Hippocampal formation (tissue), 2 donors: ENCODE measurements at places on chromosomes 1 and 21.

- DNase-seq, result no peak
Observed at GRCh38 chr1:235181561-235182245, 20.7 kb upstream of the RBM34 start.

GRCh38 chr1:222975472-222976122 lies 160.8 kb downstream of the DISP1 start:
- DNase-seq, result no peak

DNA sequence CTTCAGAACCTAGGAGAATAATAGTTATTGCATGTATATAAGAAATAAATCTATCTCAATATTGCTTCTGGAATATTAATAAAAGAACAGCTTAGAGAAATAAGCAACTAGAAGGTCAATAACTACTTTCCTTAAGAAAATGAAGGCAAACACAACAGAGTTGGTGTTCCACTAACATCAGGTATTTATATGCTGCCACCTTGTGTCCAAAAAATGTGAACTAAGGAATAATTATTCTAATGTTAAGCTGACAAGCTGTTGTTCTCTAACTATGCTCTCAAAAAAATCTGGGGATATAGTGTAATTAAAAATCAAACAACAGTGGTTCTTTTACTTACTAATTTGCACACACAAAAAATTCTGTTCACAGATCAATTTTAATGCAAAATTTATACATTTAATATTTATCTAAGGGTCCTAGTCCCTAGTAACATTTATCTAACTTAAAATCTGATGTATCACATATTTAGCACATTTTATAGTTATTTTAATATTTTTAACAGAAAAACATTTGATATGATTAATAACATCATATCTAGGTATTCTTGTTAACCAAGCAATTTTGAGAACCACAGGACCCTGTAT lies 39.6 kb downstream of the UCHL5 start:
- DNase-seq, result no peak

DNA sequence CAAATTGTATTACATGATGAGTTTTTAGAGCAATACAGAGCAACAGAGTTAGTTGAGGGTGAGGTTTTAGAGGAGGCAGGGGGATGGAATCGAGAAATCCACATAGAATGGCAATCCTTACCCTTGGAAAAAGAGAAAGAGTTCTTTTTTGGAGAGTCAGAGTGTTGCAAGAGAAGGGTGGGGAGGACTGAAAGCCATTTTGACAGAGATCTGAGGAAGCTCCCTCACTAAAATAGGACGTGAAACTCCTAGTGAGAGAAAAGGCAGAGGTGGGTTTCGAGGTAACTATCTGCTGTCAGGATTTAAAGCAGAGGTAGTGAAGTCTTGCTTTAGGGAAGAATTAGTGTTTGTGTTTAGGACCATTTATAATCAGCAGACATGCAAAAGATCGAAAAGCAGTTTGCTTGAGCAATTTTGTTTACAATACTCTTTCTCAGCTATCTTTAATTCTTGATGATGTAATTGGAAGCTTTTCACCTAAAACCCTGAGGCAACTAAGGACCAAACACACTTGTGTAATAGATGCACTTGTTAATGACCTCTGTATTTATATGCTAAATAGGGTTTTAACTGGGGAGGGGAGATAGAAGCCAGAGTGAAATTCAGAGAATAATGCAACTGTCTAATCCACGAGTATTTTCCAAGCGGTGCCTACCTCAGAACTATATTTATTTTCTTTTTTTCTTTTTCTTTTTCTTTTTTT lies 20.0 kb downstream of the ADAMTS5 start:
- DNase-seq, result no peak

DNA sequence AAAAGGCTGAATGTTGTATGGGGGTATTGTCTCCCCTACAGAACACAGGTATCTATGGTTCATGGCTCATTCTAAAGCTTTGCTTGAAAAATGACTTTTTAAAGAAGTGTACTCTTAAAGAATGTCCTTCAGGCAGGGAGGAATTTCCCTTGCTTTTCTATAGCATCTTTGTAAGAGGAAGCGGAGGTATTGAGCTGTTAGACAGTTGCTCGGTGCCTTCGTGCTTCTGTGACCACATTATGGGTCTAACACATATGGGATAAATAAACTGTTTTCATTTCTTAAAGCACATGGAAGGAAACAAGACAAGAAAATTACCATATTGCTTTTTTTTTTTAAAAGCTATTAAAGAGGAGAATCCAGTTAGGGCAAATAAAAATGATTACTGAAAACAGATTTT lies 182.9 kb downstream of the NTNG1 start:
- no peak for DNase-seq

DNA sequence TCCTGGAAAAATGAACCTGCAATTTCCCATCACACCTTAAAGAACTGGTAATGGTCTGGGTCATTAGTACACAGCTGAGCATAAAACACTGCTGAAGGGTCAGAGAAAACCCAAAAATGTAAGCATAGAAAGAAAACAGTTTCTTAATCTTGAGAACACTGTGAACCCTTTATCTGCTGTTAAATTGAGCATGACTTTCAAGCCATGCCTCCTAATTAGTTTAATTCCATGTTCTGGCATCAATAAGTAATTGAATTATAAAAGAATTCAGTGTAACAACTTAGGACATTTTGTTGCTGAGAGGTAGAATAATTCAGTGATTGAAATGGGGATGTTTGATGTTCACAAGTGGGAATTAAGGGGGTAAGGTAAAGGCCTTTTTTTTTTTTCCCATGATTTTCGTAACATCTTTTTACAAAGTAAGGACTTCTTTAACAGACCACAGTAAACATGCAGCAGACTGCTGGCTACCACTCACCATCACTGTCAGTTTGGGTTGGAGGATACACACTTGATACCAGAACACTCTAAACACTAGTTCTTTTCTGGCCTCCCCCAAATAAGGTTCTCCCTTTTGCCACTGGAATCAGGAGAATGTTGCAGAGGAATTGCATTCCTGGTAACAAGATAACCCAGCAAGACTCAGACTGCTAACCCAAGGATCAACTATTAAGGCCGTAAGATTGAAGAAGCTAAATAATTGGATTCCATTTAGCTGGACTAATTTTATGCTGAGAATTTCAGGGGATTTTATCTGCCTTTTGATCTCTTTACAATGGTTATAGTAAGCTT lies 3.0 kb downstream of the RWDD3 start:
- DNase-seq, result no peak

GRCh38 chr21:45454926-45455673 lies 50.1 kb downstream of the COL18A1 start:
- DNase-seq, result no peak

GRCh38 chr1:9281908-9282695 lies 10.6 kb upstream of the SPSB1 start:
- DNase-seq, result no peak

DNA sequence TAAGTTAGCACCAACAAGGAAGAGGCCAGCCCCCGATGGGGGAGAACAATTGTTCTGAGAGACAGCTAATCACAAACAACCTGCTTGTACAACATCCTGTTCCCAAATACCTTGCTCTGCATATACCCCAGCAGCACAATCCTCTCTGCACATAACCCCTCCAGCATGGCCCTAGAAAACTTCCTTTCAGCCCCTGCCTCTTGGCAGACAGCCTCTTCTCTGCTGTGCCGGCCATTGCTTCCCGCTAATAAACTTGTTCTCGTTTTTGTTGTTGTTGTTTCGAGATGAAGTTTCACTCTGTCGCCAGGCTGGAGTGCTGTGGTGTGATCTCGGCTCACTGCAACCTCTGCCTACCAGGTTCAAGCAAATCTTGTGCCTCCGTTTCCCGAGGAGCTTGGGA lies 392.7 kb downstream of the SMYD3 start:
- no peak for DNase-seq

DNA sequence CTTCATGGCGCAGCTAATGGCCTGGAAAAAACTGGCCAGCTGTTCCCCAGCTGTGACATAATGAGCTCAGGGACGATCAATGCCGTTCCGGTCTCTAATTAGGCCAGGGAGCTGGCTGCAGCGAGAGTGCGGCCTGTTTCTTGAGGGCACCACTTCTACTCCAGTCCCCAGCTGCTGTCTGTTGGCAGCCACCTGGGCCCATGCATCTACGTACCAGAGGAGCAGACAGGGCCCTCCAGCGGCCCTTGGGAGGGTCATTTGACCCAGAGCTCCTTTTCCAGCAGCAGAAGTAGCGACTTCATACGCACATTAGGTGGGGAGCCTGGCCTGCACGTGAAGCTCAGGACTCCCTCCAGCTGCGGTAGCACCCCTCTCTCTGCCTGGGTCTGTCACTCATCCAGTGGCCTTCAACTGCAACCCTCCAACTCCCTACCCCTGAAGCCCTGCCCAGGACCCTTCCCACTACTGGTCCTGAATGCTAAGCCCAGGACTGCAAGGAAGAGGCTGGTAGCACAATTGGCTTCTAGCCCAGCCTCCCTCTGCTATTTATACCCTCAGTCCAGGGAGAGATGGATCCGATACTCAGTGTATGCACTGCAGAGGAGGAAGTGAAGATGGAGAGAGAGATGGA lies 9.1 kb upstream of the GPR61 start:
- peak; percentile 37 for DNase-seq

DNA sequence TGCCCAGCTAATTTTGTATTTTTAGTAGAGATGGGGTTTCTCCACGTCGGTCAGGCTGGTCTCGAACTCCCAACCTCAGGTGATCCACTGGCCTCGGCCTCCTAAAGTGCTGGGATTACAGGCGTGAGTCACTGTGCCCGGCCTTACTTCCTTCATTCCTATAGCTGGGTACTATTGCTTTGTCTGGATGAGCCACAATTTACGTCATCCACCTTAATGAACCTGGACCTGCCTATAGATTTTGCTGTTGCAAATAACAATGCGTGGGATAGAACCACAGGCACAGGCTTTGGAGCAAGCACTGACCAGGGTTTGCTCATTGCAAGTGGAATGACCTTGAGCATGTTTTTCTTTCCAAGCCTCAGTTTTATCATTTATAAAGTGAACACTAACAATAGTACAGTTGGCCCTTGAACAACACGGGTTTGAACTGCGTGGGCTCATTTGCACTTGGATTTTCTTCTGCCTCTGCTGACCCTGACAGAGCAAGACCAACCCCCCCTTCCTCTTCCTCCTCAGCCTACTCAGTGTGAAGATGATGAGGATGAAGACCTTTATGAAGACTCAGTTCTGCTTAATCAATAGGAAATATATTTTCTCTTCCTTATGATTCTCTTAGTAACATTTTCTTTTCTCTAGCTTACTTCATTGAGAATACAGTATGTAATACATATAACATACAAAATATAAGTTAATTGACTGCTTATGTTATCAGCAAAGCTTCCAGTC lies 33.3 kb upstream of the BECN2 start:
- DNase-seq, result no peak

DNA sequence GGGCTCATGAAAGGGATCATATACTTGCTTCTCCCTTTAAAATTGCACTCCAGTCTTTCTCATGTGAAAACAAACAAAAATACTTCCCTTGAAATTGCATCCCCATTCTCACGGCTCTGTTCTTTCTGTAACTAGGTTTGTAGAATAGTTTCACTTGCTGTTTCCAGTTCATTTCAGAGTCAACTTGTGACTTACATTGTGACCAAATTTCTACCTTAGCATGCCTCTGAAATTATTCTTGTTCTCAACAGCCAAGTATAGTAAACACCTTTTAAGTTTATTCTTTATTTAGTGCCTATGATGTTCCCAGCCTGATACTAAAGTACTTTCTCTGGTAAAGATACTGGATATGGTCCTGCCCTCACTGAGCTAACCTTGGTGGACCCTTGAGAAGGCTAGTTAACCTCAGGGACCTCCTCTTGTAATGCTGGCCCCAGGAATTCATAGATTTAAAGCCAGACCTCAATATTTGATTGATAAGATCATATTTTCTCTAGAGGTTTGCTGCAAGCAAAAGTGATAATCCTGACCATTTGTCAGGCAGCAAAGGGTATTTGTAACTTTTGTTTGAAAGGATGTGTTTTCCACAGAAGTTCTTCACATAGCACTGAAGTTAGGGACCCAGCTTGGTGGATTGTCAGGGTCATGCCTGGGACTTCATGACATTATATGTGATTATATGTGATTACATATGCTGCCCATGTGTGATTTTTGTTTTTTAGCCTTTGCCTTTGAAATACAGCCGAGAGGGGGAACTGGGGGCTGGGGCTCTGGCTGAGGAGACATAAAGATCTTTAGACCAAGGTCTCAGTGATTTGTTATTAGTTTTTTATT lies 29.6 kb downstream of the VANGL2 start:
- no peak for DNase-seq

DNA sequence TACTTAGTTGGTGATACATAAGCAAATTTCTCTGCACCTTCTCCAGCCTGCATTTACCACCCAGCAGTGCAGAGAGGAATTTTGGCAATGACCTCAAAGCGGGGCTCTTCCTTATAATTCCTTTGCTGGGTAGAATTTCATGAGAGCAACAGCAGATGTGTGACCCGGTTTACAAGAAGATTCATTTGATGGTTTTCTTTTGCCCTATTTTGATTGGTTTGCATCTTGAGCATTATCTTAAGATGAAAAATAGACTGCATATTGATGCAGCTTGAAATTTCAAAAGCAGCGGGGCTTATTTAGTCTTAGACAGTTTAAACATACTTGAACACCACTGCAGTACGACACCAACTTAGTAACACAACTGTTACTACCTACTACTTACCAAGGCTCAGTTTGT lies 378.9 kb downstream of the TTLL7 start:
- no peak for DNase-seq

DNA sequence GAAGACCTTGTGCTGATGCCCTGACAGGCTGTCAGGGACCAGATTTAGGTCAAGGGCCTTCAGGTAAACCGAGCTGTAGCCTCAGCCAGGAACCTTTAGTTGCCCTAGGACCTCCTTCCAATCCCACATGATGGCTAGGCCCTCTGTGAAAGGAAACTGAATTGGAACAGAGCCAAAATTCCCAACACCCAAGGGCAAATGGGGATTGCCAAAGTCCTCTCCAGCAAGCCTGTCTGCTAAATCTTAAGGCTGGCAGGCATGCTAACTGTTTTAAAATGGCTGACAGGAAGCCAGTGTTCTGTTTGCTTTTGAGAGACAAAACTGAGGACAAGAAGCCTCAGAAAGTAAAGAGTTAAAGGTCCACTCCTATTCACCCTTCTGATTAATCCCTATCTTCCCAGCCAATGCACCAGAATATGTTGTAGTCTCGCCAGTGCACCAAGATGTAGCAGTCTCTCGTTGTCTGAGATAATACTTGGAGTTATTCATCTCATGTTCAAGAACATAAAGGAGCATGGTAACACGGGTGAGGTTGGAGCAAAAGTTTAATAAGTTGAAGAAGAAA lies 35.1 kb downstream of the MSTO1 start:
- DNase-seq, result no peak

DNA sequence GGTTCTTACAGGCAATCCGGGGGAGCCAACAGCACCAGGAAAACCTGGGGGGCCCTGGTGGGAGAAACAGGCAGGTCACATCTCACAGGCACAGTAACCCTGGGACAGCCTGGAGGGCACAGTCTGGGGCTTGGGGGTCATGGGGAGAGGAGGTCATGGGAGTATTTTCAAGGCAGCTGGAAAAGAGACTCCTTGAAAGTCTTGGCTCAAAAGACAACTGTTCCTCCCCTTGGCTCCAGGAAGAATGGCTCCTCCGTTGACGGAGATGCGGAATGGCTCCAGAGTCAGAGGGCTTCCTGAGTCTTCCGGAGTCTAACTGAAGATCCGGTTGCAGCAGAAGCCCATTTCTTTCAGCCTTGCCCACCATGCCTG lies 25.9 kb upstream of the PEF1 start:
- no peak for DNase-seq

- DNase-seq, result no peak
Observed at GRCh38 chr1:86953167-86953566, 38.7 kb downstream of the HS2ST1 start.

GRCh38 chr1:74474585-74474984 lies 37.8 kb downstream of the LRRC53 start:
- DNase-seq, result no peak

- DNase-seq, result no peak
Observed at GRCh38 chr1:208149776-208150514, 94.2 kb downstream of the PLXNA2 start.
